Activated CD8-positive, alpha-beta memory T cell treated with anti-CD3 and anti-CD28 coated beads for 1 hour (primary cell): ENCODE measurements at places on chromosomes 3 and 15.
A peak's percentile ranks its signal among the peaks of the same experiment; 100 is the strongest.

- DNase-seq = no peak
These were observed 259.2 kb upstream of the CCDC54 start for GRCh38 chr3:107117922-107118536.

GRCh38 chr15:98719137-98719740, 70.9 kb downstream of the IGF1R start:
- no peak for DNase-seq

DNA sequence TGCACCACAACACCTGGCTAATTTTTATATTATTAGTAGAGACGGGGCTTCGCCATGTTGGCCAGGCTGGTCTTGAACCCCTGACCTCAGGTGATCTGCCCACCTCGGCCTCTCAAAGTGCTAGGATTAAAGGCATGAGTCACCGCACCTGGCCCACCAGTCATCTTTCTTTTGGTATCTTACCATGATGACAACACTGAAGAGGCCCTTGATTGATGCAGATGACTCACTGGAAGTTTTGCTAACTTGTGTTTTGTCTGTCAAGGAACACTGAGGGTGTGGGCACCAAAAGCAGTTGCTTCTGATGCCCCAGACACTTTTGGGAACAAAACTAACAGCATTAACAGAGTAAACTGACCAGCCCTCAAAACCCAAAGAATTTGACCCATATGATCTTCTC, 88.3 kb downstream of the MYO5A start:
- DNase-seq = no peak

GRCh38 chr3:96755519-96755918, 58.9 kb upstream of the EPHA6 start:
- no peak for DNase-seq

DNA sequence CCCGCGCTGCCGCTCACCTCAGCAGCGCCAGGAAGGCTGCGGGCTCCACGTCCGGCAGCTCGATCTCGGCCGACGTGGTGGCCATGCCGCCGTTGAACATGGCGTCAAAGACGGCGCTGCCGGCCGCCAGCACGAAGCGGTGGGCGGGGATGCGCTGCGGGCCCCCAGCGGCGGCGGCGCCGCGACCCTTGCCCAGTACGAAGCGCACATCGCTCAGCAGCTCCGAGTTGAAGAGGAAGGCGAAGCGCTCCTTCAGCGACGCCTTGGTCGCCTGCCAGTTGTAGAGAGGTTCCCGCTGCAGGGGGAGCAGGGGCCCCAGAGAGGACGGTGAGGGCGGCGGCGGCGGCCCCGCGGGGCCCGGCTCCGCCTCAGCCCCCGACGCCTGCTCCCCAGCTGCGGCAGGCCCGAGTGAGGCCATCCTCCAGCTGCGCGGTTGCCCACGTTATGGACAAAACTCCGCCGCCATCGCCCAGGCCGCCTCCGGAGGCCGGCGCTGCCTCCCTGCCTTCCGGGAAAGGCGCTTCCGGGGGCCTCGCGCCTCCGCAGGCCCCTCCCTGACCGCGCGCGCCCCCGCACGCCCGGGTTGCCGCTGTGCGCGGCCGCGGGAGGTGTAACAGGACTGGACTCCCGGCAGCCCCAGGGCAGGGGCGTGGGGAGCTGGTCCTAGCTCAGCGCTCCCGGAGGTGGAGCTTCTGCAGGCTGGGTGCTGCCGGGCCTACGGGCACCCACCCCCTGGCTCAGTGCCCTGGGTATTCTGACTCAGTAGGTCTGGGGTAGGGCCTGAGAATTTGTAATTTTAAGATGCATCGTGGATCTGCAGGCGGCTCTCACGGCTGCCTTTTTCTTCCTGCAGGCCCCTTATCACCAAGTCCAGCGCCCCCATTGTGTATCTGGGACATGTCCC, at the start of gene BTBD1:
BTBD1 (minus strand) TSS at position 519 of the 904 bp plus-strand sequence; CDS start at position 418, 101 bp downstream.
- DNase-seq = peak; percentile 33
